ENCODE measurements at places on chromosomes 13 and 19. TPM values are rescaled to one million over a fixed set of nuclear protein-coding genes. Genes with fewer than 3 reads are reported as not detected.
A peak's percentile ranks its signal among the peaks of the same experiment; 100 is the strongest.

Gene CEACAM21
- polyA plus RNA-seq, result 1.5 TPM

Gene FUT1
- 1.9 TPM for polyA plus RNA-seq

Gene ZSCAN1
- 0.13 TPM for polyA plus RNA-seq

Gene PLK5
- polyA plus RNA-seq, result 0.47 TPM

Gene MYO1F
- 11.7 TPM for polyA plus RNA-seq

Gene RDH8
- polyA plus RNA-seq, result not detected

Gene FAM124A
- 3.0 TPM for polyA plus RNA-seq

- no peak for DNase-seq
- no peaks in the 10 kb centered on the region for H3K36me3 ChIP-seq
- peaks cover 20% of the 10 kb centered on the region for H3K4me1 ChIP-seq
- no peaks in the 10 kb centered on the region for H3K27me3 ChIP-seq
Observed at GRCh38 chr19:8370176-8371010, 6.4 kb downstream of the ANGPTL4 start.

DNA sequence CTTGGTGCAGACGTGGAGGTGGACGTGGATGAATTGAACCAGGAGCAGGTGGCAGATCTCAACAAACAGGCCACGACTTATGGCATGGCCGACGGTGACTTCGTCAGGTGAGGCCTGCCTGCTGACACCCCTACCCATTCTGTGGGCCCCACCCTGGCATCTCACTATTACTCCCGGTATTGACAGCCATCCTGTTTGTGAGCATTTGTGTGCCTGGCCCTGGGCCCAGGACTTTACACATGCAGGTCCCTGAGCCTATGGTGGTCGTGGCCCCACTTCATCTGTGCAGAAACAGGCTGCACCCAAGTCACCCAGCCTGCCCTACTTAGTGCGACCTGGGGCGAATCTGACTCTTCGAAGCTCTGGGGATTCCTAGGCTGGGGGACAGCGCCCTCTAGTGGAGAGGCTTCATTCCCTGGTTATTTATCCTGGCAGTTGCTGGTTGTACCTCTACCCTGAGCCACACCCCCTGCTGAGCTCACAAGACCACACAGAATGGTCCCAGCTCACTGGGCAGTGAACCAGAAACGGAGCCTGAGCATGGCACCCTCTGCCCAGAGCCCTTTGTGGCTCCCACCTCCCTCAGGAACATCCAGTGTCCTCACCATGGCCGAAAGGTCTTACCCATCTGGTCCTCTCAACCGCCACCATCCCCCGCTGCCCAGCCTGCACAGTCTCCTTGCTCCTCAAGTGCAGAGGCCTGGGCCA lies 16.9 kb downstream of the ZNF296 start:
- DNase-seq, result peak; percentile 92
- peaks cover 96% of the 10 kb centered on the region for H3K36me3 ChIP-seq

- no peaks in the 10 kb centered on the region for H3K36me3 ChIP-seq
- H3K4me3 ChIP-seq, result no peak overlapping the region
- no peak for DNase-seq
- H3K4me1 ChIP-seq, result no peaks in the 10 kb centered on the region
- H3K27ac ChIP-seq, result no peak overlapping the region
Observed at GRCh38 chr13:84810781-84811180, 928.5 kb upstream of the SLITRK1 start.

DNA sequence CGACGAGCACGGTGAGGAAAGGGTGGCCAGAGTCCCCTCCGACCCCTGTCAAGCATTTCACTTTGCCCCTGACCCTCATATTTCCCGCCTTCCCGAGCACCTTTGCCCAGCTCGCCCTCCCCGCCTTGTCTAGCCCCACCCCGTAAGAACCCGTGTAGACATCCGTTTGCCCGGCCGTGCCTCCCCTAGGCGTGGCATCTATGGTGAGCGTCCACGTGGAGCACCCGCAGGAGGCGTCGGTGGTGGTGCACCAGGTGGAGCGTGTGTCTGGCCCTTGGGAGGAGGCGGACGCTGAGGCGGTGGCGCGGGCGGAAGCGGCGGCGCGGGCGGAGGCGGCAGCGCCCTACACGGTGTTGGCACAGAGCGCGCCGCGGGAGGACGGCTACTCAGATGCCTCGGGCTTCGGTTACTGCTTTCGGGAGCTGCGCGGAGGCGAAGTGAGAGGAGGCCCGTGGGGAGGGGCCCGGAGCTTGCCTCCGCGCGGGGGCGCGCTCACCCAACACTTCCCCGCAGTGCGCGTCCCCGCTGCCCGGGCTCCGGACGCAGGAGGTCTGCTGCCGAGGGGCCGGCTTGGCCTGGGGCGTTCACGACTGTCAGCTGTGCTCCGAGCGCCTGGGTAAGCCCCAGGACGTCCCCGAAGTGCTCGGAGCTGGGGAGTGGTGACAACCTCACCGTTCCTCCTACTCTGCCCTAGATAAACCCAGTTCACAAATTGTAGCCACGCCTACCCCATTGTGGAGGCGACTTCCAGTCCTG lies 4.2 kb downstream of the LTBP4 start:
- peaks cover under 1% of the 10 kb centered on the region for H3K27me3 ChIP-seq
- no peaks in the 10 kb centered on the region for H3K36me3 ChIP-seq
- H3K27ac ChIP-seq, result peak overlapping the region; percentile 75
- H3K4me3 ChIP-seq, result peak overlapping the region; percentile 44
- peaks cover 49% of the 10 kb centered on the region for H3K4me1 ChIP-seq
- DNase-seq, result peak; percentile 73

- H3K36me3 ChIP-seq, result no peaks in the 10 kb centered on the region
- H3K27ac ChIP-seq, result no peak overlapping the region
- no peak overlapping the region for H3K4me3 ChIP-seq
- DNase-seq, result no peak
Observed at GRCh38 chr13:111399776-111400538, 79.5 kb downstream of the TEX29 start.

GRCh38 chr13:45544520-45544919 lies 71.0 kb downstream of the ERICH6B start:
- no peaks in the 10 kb centered on the region for H3K27me3 ChIP-seq
- no peak overlapping the region for H3K4me3 ChIP-seq
- no peak for DNase-seq
- no peak overlapping the region for H3K27ac ChIP-seq
- H3K4me1 ChIP-seq, result no peaks in the 10 kb centered on the region
- no peaks in the 10 kb centered on the region for H3K36me3 ChIP-seq

GRCh38 chr19:5621945-5622464 lies 571 bp downstream of the SAFB2 start:
- H3K27ac ChIP-seq, result peak overlapping the region; percentile 95
- peaks cover 24% of the 10 kb centered on the region for H3K4me1 ChIP-seq
- peak overlapping the region; percentile 87 for H3K4me3 ChIP-seq
- H3K36me3 ChIP-seq, result peaks cover 60% of the 10 kb centered on the region
- peak; percentile 58 for DNase-seq
- no peaks in the 10 kb centered on the region for H3K27me3 ChIP-seq
